NCI-H524 treated with DMSO at 0.1 percent for 48 hours (cell line): ENCODE measurements at places on chromosomes 16 and 17.

DNA sequence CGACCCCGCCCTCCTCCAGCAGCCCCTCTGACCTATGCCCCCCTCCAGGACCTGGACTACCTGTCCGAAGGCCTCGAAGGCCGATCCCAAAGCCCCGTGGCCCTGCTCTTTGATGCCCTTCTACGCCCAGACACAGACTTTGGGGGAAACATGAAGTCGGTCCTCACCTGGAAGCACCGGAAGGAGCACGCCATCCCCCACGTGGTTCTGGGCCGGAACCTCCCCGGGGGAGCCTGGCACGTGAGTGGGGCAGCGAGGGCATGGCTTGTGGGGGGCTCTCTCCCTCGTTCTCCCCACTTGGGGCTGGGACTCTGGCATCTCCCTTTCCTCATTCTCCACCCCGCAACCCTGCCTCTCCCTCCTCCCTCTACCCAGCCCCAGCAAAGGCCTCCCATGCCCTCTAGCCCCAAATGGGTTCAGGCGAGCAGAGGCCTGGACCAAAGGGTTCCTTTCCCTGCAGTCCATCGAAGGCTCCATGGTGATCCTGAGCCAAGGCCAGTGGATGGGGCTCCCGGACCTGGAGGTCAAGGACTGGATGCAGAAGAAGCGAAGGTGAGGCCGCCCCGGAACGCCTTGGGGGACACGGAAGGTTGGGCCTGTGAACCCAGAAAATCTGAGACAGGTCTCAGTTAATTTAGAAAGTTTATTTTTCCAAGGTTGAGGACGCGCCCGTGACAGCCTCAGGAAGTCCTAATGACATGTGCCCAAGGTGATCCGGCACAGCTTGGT is 7.4 kb upstream of the NECAB2 start:
- no peak for DNase-seq

GRCh38 chr17:42895185-42895555 is 5.4 kb upstream of the G6PC1 start:
- DNase-seq = no peak

DNA sequence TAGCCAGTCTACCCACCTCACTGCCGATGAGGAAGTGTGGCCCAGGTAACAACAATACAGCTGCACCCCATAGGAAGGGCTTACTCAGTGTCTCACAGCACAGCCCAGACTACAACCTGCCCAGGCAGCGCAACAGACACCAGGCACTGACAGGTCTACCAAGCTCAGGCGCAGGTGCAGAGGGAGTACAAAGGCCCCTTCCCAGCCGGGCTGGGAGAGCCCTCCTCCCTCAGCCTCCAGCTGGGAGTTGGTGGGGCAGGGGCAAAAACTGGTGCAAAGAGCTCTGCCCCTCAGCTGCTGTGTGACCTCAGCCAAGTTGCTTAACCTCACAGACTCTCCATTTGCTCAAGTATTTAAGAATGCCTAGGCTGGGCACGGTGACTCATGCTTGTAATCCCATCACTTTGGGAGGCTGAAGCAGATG is 112.6 kb upstream of the LHX1 start:
- no peak for DNase-seq

DNA sequence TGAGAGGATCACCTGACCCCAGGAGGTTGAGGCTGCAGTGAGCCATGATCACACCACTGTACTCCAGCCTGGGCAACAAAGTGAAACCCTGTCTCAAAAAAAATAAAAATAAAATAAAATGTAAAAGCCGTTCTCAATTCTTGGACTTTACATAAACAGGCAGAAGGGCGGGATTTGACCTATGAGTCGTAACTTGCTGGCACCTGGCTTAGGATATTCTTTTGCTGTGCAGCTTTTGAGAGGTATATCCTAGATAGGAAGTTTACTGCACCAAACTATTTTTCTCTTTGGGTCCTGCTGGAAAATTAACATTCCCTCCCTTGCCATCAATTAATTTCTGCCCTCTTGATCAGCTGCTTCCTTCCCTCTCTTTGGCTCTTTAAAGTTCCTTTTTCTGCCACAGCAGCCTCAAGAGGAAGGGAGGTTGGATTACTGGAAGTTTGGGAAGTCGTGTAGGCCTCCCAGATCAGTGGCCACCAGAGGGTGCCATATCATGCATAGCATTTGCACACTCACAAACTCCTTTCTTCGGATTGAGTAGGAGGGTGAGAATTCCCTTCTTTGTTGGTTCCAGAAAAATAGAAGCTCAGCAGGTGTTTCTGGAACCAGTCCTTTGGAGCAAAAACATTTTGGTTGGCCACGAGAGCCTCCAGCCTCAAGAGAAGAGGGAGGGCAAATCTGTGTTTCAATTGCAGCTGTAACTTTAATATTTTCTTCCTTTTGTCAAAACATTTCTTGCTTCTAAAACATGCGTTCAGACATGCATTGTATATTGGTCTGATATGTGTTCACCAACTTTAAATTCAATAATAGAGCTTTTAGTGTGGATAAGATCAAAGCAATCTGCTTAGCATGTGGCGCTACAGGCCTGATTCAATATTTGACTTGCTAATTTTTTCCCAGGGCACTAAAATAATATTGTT is 147.3 kb downstream of the CCDC182 start:
- DNase-seq = peak; percentile 44

DNA sequence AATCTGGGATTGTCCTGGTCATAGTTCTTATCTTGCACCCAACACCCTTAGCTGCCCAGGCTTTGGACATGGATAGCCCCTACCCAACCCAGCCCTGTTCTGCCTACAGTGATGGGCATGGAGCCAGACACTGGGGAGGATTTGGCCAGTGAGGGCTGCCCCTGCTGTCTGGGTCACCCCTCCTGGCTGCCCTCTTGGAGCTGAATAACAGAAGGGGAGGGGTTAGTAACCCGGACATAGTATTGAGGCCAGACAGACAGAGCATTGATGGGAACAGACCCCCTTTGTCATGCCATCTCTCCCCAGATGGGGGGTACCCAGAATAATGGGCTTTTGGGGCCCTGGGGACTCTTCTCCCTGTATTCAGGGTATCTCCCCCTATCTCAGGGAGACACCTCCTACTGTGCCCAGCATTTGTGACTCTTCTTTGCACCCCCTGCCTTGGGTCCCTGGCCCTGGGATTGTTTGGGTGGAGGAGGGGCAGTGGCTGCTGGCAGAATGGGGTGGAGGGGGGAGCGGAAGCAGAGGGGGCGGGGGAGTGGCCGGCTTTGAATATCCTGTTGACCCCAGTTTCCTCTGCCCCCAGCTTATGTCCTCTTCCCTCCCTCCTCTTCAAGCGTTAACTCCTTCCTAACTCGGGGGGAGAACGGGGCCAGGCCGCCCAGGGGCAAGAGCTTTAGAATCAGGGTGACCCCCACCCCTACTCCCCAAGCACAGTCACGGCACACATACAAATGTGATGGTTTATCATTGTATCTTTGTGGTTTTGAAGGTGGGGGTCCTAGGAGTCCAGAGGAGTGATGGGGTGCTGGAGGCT is 17.0 kb downstream of the GJD3 start:
- no peak for DNase-seq

DNA sequence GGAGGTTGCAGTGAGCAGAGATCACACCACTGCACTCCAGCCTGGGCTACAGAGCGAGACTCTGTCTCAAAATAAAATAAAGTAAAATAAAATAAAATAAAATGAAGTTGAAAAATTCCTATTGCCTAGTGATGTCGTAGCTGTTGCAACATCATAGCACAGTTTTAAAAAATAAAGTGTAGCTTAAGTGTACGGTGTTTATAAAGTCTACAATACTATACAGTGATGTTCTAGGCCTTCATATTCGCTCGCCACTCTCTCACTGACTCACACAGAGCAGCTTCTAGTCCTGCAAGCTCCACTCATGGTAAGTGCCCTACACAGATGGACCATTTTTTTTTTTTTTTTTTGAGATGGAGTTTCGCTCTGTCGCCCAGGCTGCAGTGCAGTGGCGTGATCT is 43.5 kb upstream of the MNT start:
- DNase-seq = no peak

DNA sequence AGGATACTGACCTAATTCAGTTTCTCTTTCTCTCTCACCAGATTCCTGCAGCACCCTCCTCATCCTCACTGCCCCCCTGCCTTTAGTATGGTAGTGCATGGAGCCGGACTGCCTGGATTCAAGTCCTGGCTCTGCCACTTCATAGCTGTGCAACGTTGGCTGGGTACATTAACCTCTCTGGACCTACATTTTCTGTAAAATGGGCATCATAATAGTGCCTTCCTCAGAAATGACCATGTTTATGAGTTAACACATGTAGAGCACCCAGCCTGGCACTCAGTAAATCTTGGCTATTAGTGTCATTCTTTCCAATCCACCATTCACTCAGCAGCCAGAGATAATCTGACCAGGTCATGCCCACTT is 7.3 kb downstream of the UNC119 start:
- no peak for DNase-seq

DNA sequence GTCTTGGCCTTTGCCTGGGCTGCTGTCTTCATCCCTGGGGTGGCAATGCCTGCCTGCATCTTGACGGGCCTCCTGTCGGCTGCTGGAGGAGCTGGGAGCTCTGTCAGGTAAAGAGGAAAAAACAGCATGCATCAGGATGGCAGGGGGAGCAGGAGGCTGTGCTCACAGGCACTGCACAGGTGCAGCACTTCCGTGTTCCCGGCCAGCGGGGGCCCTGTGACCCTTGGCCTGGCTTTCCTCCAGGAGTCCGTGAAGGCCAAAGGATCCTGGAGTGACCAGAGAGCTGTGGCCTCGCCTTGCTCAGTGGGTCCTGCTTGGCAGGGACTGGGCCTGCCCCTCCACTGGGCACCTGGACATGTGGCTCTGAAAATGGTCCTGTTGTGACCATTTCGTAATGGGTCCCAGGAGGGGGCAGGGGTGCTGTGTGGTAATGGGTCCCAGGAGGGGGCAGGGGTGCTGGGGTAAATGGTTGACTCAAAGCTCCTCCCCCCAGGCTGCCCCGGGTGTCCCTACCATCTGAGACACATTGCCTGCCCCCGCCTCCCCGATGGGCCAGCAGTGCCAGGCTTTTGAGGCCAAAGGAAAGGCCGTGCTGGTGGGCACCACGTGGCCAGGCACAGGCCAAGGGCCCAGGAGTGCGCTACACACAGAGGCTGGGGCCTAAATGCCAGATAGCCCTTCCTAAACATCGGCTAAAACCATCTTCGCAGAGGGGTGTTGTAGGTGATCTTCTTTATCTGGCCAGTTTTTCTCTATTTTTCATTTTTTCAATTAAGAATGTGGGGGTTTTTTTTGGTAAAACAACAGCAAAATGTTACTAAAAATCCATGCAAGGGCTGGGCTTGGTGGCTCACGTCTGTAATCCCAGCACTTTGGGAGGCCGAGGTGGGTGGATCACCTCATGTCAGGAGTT is 4.0 kb upstream of the FASN start:
- no peak for DNase-seq

DNA sequence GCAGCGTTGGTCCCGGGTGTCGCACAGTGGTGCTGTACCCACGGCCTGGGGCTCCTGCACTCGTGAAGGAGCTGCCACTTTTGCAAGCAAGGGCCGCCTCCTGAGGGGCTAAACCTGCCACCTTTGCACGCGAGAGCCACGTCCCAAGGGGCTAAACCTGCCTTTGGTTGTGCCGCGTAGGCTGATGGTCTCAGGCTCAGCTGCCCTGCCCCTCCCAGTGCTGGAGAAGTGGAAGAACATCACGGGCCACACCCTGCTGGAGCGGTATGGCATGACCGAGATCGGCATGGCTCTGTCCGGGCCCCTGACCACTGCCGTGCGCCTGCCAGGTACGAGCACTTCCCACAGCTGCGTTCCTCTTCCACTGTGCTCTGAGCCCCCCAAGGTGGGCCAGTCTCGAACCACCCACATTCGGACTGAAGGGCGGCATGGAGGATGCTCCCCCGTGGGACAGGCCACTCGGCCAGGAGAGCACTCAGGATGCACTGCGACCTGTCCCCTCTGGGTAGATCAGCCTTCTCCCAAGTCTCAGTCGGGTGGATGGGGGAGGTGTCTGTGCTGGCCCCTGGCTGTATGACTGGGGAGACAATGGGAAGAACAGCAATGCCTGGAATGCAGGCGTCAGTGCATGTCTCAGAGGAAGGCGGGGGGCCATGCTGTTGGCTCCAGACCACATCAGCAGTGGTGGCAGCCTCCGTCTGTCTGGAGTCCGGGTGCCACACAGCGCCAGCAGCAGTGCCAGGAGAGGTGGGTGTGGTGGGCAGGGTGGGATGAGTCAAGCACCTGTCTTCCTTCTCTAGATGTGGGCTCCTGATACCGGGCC is 20.7 kb downstream of the ACSF3 start:
- no peak for DNase-seq

- DNase-seq = no peak
Measured at GRCh38 chr16:6048017-6048416, 950.4 kb upstream of the EEF2KMT start.

DNA sequence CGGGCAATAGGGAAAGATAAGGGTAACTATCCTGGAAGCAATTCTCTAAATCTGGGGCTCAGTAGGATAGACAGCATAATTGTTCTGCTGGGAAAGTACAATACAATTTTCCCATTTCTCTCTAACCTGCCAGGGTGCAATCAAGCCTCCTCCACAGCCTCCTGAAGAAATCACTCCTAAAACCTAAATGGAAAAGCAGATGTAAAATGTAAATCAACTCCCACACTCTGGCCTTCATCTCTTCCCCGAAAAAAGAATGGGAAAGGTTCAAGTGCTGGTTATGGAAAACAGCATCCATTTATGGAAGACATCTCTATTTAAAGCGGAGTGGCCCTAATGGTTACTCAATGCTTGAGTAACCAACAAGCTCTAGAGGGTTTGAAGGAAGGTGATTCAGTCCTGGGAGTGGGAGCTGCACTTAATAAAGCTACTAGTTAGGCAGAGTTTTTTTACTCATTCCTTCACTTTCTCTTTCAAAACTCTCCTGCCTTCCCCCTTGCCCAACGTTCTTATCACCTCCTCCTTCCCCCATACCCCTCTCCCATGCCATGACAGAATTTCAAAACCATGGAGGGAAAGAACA is 5.1 kb downstream of the MMD start:
- DNase-seq = no peak

GRCh38 chr17:81471818-81472456 is 40.7 kb downstream of the ACTG1 start:
- DNase-seq = no peak

- no peak for DNase-seq
Measured at GRCh38 chr17:82019690-82020571, 2.7 kb downstream of the CENPX start.

DNA sequence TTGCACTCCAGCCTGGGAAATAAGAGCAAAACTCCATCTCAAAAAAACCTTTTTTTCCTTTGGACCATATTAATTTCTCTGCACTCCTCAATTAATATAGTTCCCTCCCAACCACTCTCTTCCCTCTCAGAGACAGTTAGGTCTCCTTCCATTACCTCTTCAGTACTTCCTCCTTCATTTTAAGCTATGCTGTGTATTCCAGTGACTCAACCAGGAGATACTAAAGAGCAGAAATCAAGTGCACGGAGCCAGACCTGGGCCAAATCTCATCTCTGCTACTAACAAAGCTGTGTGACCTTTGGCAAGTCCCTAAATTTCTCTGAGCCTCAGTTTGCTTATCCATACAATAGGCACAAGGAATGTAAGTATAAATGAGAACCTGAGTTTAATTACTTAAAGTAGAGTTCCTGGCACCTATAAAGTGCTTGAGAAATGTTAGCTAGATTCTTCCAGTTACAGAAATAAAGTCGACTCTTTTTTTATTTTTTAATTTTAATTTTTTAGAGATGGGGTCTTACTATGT is 8.5 kb downstream of the PECAM1 start:
- DNase-seq = no peak
